ENCODE measurements at places on chromosomes 3 and 15.

- DNase-seq, result no peak
Observed at GRCh38 chr3:154969366-154969765, 110.8 kb upstream of the MME start.

- DNase-seq, result peak; percentile 82
Observed at GRCh38 chr15:40891810-40892446, 2.3 kb upstream of the VPS18 start.

GRCh38 chr15:44219073-44219472 lies 24.0 kb upstream of the FRMD5 start:
- no peak for DNase-seq

- DNase-seq, result peak; percentile 47
Observed at GRCh38 chr3:53150247-53151085, 10.5 kb upstream of the PRKCD start.

GRCh38 chr3:39910826-39911464 lies 101.5 kb downstream of the MYRIP start:
- DNase-seq, result peak; percentile 20

- no peak for DNase-seq
Observed at GRCh38 chr3:112569265-112569664, 7.4 kb downstream of the SLC35A5 start.

- no peak for DNase-seq
Observed at GRCh38 chr15:67835297-67836133, 4.3 kb downstream of the RNU6-1 start.

DNA sequence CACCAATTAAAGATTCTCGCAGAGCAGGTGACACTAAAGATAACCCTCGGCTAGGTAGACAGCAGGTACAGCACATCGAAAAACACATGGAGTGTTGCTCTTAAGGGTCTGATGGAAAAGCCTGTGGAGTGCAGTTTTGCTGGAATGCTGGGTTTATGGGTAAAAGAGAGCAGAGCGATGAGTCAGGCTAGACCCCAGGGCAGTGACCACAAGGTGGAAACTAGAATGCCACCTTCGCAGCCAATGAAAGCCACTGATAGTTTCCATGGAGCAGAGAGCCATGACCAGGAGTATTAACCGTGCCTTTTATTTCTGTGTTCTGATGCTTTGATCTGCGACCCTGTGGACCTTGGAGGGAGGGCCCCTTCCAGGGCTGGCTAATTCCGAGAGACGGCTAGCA lies 149.8 kb downstream of the GABRB3 start:
- DNase-seq, result no peak

DNA sequence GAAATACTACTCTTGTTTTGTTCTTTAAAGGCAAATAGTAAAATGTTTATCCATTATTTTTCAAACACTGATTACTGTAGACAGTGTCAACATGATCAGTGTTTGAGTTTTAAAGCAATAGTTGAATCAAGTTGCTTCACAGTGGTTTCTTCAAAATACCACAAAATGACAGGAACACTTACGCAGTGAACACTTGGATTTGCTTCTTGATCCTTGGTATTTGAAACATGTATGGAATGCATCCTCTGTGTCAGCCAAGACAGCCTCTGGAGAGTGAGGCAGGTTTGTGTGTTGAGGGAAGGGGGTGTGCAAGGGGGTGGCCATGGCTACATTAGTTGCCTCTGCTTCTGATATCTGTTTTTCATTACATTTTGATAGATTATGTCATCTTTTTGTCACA lies 413.0 kb downstream of the RBMS3 start:
- peak; percentile 79 for DNase-seq

- DNase-seq, result no peak
Observed at GRCh38 chr3:14120111-14120920, 4.4 kb downstream of the CHCHD4 start.

- no peak for DNase-seq
Observed at GRCh38 chr3:79162653-79163052, 605.1 kb downstream of the ROBO1 start.

- no peak for DNase-seq
Observed at GRCh38 chr3:191336833-191337232, 6.5 kb upstream of the UTS2B start.

- DNase-seq, result peak; percentile 44
Observed at GRCh38 chr3:98536456-98537017, 4.8 kb downstream of the GPR15 start.

DNA sequence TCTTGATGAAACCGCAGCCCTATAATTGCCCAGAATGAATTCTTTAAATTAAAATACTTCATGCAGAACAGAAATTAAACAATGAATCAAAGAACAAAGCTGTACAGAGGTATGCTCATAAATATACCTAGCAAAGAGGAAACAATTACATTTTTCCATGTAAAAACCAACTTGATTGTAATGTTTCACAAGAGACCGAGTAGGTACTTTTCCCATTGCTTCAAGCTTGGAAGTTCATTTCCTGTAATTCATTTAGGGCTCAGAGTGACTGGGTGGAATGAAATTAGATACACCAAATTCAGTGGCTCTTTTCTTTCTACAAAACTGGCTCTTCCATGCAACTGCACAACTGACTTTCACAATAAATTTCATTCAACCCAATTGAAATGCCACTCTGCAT lies 51.4 kb downstream of the FHIT start:
- DNase-seq, result no peak

DNA sequence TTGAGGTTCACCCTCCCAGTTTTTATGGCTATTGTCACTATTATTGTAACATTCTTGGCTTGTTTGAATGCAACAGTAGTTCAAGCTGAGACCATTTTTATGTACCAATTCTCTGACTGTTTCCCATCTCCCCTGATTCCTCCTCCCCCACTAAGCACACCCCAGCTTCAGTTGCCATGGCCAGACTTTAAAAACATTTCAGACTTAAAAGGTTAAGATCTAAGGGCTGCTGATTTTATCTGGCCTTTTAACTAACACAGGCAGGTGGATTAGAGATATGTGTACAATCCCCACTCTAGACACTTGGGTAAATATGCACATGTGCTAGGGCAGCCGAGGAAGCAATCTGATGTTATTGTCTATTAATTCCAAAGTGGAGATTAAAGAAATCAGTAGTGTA lies 386.3 kb upstream of the NR2F2 start:
- no peak for DNase-seq

DNA sequence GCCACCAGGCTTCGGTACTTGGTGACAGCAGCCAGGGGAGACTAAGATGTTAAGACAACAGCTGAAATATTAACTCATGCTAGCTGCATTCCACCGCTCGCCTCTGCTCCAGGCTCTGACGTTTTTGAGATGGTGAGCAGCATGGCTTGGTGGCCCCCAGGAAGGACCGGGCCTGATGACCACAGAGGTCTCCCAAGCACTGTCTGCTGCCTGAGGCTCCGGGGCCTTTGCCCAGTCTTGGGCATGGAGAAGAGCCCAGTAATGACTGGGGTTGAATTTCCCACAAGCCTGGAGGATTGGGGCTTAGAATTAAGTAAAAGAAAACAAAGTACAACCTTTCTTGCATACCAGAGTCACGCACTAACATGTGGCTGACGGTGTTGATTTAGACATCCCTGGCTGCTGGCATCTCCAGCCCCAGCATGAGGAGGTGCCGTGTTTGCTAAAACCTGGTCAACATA lies 243.6 kb upstream of the LYSMD4 start:
- DNase-seq, result peak; percentile 88

DNA sequence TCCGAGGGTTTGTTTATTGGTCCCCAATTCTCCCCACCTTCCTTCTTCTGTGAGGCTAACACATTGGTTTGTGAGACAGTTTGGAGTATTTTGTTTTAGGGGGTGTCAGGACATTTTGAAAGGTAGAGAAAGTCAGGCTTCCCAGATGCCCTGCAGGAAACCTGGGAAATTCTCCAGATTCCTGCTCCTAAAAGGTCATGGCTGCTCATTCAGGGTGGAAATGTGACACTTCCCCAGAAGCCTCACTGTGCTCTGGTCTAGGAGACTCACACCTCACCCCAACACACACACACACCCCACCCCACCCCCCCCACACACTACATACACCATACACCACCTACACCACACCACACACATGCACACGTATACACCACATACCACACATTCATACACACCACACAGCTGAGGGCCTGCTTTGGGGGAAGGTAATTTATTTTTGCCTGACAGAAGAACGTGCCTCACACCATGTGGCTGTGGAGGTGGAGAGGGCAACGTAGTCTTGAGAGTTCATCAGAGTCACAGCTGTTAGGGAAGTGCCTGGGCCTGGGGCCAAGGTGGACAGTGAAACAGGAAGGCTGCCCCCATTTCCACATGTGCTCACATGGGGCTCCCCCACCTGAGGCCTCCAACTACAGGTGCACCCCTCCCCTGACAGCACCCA lies 40.4 kb upstream of the LIMD1 start:
- no peak for DNase-seq

DNA sequence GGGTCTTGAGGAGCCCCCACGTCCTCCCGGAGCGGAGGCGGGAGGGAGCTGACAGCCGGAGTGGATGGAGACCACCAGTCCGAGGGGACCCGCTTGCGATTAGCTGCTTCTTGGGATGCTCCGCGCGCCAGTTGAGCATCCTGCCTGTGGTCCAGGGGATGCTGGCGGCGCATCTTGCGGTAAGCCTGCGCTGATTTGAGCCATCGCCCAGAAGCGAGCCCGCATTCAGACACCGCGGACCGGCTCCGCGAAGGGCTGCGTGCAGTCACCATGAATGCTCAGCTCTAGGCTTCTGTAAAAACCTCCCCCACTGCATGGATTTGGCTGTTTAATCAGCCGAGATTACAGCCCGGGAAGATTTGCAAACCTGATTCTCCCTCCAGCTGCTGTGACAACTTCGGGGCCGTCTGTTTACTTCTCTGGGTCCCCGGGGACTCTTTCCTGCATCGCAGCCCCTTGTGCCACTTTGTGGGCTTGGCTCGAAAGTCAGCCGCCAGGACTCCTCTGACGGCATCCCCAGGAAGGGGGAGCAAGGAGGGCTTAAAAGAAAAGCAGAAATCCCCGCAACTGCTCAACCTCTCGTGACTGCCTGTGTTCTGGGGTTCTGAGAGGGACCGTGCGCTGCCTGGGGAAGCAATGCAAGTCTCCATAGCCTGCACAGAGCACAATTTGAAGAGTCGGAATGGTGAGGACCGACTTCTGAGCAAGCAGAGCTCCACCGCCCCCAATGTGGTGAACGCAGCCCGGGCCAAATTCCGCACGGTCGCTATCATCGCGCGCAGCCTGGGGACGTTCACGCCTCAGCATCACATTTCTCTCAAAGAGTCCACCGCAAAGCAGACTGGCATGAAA lies 171.1 kb downstream of the KCNAB1 start:
- DNase-seq, result peak; percentile 4

- DNase-seq, result peak; percentile 68
Observed at GRCh38 chr3:157248590-157249422, 88.9 kb upstream of the CCNL1 start.

DNA sequence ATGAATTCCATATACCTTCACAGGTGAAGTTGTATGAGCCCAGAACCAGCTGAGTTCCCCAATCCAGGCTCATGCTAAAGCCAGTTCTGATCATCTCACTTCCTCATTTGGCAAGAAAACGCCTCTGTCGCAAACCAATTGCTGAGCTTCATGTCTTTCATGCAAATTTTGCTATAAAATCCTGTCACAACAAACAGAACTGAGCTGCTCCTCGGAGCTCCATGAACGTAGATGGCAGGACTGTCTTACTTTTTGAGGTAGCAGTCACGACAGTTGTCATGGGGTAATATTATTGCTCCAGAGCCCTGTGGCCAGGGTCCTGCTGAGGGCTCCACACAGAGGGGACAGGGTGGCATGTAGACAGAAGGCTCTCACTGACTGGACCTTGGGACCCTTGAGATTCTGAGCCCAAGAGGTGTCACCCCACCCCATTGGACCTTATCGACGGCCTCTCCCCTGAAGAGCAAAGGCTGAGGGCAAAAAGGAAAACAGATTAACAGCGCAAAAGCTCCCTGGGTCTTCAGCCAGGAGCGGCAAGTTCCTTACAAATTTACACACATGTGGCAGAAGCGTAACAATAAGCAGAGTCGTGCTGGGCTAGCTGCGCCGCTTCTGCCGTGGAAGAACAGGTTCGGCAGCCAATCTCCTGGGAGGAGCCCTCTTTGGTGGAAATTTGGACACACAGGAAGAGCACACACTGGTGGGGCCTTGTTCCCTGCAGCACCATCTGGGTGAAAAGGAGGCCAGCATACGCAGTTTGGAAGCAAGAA lies 249.2 kb downstream of the OPA1 start:
- DNase-seq, result no peak

GRCh38 chr3:107800710-107801109 lies 277.9 kb downstream of the BBX start:
- DNase-seq, result no peak

DNA sequence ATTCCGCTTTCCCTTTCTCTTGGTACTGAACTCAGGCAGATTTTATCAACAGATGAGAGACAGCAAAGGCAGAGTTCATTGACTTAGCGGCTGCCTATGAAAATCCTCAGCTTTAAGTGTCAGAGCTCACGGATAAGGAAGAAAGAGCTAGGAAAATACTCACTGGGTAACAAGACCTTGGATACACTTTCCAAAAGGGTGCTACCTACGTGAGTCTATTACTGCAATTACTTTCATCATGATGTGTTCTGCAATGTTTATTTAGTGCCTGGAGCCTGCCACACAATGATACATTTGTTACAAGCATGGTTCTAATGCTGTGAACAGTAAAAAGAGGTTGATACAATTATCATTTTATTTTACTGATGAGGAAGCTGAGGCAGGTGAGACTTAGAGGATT lies 177.5 kb downstream of the GRM7 start:
- no peak for DNase-seq

GRCh38 chr15:75167588-75168350 lies 33.9 kb upstream of the C15orf39 start:
- DNase-seq, result peak; percentile 88

- DNase-seq, result no peak
Observed at GRCh38 chr3:37520907-37521341, 340.8 kb upstream of the CTDSPL start.

DNA sequence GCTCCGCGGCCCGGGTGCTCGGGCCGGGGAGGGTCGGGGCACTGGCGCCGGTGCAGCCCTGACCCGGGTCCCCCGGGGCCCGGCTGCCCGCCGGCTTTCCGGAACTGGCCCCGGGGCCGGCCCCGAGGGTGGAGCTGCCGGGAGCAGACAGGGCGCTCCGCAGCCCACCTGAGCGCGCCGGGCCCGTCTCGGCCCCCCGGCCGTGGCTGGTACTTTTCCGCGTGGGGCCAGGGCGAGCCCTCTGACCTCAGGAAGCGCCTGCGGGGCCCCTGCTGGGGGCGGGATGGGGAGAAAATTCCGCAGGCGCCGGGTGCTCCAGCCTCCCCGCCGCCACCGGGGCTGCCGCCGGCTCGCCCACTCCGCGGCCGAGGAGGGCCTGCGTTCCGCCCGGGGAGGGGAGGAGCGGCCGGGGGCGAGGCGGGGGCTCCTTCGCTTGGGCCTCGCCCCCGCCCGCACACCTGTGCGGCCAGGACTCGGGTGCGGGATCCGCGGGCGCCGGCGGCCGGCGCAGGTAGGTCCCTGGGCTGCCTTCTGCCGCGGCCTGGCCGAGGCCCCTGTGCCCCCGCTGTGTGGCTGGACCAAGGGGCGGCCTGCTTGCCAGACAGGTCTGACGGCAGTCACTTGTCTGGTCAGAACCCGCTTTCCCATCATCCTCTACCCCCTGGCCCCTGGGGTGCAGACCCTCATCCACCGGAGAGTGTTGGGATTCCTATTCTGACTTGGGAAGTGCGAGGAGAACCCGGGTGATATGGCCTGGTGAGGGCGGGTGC lies 3.5 kb downstream of the FURIN start:
- no peak for DNase-seq

Data from epithelial cell of esophagus (primary cell).